ENCODE measurements at places on chromosomes 7 and 10.

DNA sequence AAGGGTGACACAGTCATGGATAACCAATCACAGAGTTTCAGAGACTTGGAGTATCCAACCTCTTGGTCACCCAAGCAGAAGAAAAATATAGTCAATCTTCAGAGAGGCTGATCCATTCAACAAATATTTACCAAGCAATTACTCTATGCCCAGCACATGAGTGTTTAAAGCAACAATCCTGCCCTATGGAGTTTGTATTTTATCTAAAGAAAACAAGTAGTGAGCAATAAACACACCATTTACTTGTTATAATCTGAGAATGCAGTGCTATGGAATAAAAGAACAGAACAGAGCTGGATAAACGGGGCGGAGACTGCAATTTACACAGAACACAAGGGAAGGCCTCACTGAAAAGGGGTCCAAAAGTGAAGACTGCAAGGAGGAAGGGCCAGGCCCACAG is 63.8 kb downstream of the GRB10 start:
- no peak for DNase-seq

- DNase-seq: no peak
Observed at GRCh38 chr7:146787266-146787665, 670.7 kb downstream of the CNTNAP2 start.

- no peak for DNase-seq
Observed at GRCh38 chr7:33882950-33883670, 22.2 kb upstream of the BMPER start.

DNA sequence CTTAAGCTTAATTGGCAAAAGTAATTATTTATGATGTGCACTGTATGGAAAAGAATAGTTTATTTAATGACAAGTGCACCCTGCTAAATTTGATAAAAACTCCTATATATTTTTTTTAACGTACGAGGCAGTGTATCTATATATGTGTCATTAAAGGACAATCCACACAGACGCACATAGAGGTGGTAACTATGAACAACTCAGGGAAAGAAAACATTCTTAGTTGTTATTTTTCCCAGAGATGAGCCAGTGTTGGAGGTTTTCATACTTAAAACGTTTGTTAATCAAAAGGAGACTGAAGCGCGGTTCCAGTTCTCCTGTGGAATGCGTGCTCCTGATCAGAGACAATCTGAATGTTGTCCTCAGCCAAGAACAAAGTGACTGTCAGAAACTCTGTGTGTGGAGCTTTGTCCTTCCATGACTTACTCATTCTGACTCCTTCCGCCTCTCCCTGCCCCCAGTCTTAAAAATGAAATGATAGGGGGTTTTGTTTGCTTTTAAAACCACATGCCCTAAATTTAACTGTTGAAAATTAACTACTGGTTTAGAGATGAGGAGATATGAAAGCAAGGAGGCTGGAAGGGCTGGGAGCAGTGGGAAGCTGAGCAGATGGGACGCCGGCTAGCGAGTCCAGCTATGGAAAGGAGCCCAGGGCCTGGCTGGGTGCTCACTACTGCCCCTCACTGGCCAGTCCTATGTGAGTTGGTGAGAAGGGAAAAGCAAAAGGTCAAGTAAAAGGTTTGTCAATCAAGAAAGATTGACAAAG is 99.6 kb downstream of the SVIL start:
- no peak for DNase-seq

DNA sequence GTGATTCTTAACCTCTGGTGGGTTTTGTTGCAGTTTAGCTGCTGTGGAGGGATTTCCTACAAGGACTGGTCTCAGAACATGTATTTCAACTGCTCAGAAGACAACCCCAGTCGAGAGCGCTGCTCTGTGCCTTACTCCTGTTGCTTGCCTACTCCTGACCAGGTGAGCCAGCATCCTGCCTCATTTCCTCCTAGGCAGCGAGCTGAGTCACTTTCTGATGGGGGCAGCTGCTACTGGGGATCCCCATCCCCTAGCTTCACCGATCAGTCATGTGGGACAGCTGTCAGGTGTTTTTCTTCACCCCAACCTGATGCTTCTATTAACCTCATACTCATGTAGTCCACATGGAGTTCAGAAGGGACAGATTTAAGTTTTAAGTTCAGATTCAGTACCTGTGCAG is 21.7 kb upstream of the SMO start:
- no peak for DNase-seq

DNA sequence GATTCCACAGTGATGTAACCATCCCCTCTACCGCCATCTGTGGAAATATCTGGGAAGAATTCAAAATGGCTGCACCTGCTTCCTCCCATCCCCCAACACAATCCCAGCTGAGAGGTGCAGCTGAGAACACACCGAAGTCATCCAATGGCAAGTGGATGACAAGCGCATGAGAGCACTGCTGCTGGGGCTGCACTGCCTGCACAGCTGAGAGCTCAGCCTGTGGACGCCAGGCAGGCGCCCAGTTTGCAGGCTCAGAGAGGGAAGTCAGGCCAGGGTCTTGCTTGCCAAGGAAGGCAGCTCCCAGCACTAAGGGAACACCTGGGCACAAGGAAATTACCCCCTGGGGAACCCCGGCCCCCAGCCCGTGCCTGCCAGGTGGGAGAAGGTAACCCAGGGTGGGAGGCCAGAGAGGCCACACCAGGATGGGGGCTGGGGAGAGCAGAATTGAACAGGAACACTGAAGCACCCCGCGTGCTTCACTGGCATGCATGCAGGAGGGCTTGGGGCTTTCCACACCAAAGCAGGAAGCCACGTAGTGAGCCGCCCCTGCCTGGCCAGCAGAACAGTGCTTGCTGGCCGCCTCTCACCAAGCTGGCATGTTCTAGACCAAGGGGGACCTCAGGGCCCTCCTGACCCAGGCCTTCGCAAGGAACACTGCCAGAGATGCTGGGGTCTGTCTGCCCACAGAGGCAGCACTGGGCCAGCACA is 46.2 kb downstream of the FAM53B start:
- DNase-seq: no peak

DNA sequence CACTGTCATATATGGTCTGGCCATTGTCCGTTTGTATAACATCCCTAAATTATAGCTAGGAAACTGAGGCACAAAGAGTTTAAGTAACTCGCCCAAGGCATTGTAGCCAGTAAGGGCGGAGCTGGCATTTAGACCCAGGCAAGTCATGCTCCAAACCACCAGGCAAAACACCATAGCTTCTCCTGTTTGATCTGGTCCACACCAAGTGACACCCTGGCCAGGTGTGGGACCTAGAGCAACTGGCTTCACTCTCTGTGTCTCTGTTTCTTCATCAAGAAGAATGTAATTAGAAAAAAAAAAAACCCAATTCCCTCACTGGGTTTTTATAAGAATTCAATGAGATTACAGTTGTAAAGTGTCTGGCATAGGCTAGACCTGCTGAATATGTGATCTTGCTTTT is 85.2 kb upstream of the AOAH start:
- no peak for DNase-seq

DNA sequence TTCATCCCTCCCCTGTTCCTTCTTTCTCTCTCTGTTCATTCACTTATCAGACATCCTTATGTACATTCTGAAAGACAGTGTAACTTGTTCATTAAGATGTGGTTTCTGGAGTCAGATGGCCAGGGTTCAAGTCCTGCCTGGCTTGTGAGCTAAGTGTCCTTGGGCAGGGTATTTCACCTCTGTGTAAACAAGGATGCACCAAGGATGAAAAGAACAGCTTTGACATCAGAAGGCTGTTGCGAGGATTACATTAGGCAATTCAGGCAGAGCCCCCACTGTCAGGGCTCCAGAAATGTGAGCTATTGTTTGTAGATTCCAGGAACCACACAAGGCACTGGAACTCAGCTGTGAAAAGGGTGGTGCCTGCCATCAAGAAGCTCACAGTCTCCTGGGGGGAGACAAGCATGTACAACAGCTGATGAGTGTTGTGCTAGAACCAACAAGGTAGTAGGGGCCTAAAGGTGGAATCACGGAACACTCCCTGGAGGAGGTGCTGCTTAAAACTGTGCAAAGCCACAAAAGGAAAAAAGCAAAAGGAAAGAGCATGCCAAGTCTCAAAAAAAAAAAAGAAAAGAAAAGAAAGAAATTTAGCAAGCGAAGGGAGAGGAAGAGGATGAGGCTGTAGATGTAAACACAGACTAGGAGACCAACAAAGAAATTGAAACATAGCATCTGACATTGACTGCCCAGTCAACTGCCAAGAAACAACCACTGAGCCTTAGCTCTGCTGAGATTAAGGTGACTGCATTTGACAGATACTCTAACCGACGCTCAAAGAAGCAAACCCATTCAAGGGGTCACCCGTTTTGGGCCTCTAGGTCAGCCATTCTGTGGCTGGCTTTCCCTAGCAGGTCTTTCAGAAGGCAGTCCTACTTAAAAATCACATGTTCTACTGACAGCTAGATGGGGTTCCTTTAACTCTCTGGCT is 12.5 kb downstream of the PDLIM1 start:
- DNase-seq: no peak

GRCh38 chr10:26520575-26520974 is 82.4 kb downstream of the APBB1IP start:
- DNase-seq: no peak

DNA sequence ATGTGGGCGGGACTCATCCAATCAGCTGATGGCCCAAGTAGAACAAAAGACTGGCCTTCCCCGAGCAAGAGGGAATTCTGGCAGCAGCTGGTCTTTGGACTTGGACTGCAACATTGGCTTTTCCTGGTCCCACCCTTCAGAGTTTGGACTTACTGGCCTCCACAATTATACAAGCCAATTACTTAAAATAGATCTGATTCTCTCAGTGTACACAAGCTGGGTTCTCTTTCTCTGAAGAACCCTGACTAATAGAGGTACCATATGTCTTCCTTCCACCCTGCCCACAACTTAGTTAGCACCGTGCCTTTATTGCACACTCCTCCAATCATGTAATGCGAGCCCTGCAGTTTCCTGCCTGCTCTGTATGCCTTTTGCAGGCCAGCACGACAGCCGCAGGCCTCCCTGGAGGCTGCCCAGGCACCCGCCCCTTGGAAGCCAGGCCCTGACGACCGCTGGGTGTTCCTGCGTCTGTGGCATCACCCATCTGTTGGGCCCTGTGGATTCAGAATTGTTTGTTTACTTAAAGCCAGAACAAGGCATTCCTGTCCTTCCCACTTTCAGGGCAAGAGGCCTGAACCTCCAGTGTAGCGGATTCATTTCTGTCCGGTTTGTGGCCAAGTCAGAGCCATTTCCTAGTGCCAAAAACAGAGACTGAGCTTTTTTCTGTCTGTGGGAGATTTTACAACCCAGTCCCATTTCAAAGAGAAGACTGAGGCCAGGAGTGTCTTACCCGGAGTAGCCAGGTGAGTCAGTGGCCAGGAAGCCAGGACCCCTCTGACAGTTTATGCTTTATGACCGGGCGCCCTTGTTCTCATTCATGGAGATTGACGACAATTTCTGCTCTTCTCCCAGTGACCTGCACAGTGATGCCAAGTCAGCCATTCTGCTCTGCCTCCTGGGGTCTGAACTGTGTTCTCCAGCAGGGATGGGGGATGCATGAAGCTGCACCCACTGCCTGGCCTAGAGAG is 968 bp upstream of the INMT start:
- DNase-seq: no peak

- DNase-seq: no peak
Observed at GRCh38 chr10:86709396-86710185, 41.3 kb downstream of the LDB3 start.

DNA sequence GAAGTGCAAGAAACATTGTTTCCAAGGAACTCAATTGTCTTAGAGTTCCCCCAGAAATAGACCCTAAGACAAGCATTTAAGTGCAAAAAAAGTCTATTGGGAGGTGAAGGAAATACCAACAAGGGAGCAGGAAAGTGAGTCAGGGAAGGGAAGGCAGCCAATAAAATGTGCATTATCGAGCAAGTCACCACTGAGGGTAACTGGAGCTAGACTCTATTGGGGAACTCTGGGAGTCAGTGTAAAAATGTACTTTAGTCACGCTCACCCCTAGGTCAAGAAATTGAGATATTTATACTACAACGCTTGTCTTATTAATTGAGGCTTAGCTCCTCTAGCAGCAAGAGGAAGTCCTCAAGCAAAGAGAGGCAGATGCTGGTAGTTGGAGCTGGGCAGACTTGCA is 137.7 kb downstream of the RTKN2 start:
- peak; percentile 82 for DNase-seq

Measured in HS-5 (cell line).